ENCODE measurements at places on chromosomes 3 and 15.
A peak's percentile ranks its signal among the peaks of the same experiment; 100 is the strongest.

- no peak for DNase-seq
These were observed 938 bp downstream of the DZIP3 start for GRCh38 chr3:108590460-108590859.

GRCh38 chr3:106529738-106530137 is 660.9 kb upstream of the CBLB start:
- no peak for DNase-seq

GRCh38 chr3:197431346-197431910 is 124.3 kb downstream of the BDH1 start:
- no peak for DNase-seq

DNA sequence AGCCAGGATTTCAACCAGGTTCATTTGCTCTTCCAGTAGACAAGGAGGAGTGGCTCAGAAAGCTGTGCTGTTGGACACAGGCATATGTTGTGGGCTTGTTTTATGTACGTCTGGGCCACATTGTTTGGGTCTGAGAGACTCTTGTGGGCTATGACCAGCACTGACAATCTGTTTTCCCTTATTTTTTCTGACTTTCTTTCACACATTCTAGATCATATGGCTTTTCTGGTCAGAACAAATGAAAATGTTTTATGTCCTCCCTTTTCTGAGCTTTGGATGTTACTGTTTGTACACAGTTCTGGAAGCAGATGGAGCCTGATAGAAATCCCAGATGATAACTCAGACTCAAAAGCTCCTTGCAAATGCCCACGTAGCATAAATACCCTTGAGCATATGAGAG is 85.8 kb upstream of the RGMA start:
- DNase-seq: no peak

- DNase-seq: no peak
These were observed 129.7 kb upstream of the MEIS2 start for GRCh38 chr15:37229855-37230619.

DNA sequence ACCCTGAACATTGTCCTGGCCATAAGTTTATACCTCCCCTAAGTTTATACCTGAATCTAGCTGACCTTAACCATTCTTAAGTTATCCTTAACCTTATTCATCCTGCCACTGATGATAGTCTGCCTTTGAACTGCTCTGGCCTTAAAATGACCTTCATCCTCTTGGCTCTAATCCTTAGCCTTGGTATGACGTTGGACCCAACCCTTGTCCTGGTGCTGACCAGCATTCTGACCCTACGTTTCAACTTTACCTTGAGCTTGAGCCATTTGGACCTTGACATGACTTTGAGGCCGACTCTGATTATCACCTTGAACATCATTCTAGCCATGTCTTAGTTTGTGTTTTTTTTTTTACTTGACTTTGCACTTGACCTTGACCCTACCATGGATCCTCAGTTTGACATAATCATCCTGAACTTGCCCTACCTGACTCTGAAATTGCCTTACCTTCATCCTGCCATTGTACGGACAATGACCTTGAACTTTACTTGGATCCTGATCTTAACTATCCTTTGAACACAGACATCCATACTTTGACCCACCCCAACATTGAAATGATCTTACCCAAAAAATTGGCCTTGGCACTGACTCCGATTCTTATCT is 61.1 kb upstream of the ACAD9 start:
- no peak for DNase-seq

DNA sequence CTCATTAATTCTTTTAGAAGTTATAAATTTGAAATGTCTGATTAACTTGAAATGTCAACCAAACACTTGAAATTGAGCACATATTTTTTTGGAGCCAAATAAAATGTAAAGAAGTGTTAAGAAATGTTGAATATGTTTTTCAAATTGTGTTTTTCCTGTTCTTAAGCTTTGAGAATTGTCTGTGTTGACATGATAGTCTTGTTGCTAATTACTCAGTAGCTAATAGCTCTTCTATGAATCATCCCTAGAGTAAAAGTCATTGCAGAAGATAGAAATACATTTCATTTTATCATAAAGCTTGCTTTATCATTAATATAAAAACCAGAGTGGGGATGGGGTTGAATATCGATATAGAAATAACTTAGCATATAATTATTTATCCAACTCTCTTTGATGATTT is 41.9 kb upstream of the ABHD10 start:
- no peak for DNase-seq

DNA sequence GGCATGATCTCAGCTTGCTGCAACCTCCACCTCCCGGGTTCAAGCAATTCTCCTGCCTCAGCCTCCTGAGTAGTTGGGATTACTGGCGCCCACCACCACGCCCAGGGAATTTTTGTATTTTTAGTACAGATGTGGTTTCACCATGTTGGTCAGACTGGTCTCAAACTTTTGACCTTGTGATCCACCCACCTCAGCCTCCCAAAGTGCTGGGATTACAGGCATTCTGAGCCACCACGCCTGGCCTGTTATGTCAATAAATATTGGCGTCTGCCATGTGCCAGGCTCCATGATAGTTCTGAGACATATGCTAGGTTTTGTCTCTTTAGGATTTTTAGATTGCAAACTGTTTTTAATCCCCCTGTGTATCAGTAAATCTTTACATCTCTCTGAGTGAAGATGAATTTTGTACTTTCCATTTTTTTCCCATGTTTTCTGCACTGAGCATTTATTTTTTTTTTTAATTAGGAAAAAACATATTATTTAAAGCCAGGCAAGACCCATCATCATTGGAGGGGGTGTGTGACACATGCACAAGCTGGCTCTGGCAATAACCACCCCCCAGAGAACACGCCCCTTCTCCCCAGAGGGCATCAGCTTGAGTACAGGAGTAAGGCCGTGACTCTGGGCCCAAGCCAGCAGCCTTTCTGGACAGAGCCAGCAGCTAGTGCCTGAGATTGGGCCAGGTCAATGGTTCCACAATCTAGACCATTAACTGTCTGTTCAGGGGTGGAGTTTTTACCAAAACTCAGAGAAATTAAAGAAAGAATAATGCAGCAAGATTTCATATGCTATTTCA is 51.0 kb upstream of the ATP1B3 start:
- DNase-seq: no peak

- DNase-seq: no peak
These were observed 53.0 kb upstream of the SEC22A start for GRCh38 chr3:123148772-123149171.

- no peak for DNase-seq
These were observed 1.4 kb downstream of the VHL start for GRCh38 chr3:10142707-10143560.

GRCh38 chr15:65837301-65838294 is 31.7 kb upstream of the RAB11A start:
- DNase-seq: no peak

DNA sequence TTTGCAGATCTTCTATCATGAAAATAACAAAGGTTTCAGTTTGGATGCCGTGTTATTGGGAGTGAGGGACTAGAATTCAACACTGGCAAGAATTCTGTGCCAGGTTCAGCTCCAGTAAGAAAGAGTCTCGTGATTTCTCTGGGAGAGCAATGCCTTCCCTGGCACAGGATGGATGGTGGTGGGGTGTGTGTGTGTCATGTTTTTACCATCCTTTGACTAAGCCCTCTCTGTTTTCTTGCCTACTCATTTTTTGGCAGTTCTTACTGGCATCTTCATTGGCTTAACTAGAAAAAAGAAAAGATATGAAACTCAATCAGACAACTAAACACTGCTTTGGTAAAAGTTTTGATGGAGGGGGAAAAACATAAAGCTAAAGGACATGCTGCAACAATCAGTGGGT is 86.6 kb downstream of the FMN1 start:
- DNase-seq: no peak

DNA sequence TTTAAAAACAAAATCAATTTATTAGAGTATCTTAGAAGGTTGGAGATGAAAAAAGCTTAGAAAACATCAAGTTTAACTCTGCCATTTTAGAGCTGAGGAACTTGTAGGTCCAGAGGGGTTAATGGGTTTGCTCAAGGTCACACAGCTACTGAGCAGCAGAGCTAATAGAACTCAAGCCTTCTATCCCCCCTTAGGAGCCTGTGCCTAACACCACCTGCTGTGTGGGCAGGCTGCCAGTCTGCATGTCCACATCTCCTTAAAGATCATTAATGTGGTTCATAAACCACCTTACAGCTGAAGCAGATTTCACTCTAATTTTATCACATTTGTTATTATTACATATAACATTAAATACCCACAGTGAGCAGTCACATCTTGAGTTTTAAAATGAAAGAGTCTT is 14.1 kb upstream of the SLC35G2 start:
- no peak for DNase-seq

DNA sequence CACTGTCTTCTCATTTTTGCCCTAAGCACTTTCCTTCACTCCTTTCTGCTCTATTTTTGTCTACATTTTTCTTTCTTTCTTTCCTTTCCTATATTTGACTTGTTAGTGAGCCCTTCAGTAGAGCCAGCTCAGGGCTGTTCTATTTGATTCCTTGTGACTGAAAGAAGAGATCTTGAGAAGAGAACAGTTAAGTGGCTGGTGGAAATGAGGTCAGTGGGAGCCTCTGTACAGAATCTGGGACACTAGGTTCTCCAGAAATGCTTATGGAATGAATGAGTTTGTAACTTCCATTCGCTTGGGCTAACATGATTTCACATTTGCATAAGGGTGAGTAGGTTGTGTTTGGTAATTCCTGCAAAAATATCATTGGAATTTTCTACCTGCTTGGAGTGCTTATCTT is 45.6 kb downstream of the CACNA2D3 start:
- DNase-seq: no peak

DNA sequence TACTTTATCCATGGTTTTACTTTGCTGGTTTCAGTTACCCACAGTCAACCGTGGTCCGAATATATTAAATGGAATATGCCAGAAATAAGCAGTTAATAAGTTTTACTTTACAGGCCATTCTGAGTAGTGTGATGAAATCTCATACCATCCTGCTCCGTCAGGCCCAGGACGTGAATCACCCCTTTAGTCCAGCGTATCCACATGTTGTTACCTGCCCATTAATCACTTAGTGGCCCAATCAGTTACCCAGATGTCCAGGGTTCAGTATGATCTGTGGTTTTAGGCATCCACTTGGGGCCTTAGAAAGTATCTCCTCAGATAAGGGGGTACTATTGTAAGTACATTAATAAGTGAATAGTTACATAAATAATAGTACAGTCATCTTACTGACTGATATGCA is 88.0 kb downstream of the TTBK2 start:
- DNase-seq: peak; percentile 46

- no peak for DNase-seq
These were observed 614.8 kb upstream of the ZNF717 start for GRCh38 chr3:76400141-76400540.

GRCh38 chr3:16378415-16378814 is 113.4 kb downstream of the OXNAD1 start:
- DNase-seq: no peak

DNA sequence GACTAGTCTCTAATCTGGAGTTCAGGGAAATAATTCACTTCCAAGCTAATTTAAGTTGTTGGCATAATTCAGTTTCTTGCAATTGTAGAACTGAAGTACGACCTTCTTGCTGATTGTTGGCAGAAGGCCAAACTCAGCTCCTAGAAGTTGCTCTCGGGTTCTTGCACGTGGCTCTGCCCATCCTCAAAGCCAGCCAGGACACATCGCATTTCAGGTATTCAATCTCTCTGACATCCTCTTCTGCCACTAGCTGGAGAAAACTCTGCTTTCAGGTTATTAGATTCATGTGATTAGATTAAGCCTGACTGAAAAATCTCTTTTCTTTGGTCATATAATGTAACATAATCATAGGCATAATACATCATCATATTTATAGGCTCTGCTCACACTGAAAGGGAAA is 362.0 kb downstream of the ZPLD1 start:
- no peak for DNase-seq

GRCh38 chr3:169384573-169384972 is 278.9 kb downstream of the MECOM start:
- no peak for DNase-seq

DNA sequence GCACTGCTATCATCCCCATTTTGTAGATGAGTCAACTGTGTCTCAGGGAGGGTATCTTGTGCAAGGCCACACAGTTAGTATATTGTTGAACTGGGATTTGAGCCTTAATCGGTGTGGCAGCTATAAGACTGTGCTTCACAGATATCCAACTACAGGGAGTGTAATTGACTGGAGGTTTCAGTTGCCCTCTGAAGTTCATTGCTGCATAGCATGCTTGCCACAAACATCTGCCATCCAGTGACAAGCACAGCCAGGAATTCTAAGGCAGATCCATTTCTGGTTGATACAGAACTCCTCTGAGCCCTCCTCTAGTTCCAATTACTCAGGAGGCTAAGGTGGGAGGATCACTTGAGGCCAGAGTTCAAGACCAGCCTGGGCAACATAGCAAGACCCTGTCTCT is 16.4 kb downstream of the FSD2 start:
- DNase-seq: no peak

DNA sequence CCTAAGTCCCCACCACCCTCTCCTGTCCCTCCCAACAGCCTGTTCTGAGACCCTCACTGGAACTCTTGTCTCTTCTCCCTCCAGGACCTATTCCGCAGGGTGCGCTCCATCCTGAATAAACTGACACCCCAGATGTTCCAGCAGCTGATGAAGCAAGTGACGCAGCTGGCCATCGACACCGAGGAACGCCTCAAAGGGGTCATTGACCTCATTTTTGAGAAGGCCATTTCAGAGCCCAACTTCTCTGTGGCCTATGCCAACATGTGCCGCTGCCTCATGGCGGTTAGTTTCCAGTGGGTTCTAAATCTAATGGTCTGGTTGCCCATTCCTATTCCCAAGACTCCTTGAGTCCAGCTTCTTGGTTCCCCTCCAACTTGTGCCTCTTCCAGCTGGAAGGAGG is 9.3 kb downstream of the EIF4G1 start:
- no peak for DNase-seq

GRCh38 chr3:185397676-185398075 is 34.7 kb downstream of the MAP3K13 start:
- no peak for DNase-seq

- no peak for DNase-seq
These were observed 132.2 kb downstream of the ASB7 start for GRCh38 chr15:100734586-100734985.

GRCh38 chr15:66578286-66578875 is 12.6 kb upstream of the LCTL start:
- no peak for DNase-seq

DNA sequence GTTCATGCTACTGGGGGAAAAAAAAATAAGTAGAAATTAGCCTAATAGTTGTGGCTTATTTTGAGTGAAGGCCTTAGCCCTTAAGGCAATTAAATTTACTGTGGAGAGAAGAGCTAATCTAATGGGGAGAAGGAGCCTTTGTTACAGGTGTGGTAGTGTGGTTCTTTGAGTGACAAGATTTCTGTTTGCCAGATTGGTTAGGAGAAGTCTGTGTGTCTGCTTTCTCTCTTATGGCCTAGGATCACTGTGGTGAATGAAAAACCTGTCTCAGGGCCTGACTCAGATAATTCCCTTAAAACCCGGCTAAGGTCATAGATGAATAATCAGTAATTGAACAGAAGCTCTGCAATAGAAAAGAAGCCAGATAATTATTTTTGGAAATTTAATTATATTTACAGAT is 27.0 kb downstream of the OPA1 start:
- no peak for DNase-seq

GRCh38 chr3:10703875-10704274 is 112.2 kb upstream of the SLC6A11 start:
- DNase-seq: no peak
